Left kidney (tissue), 8 donors: ENCODE measurements at places on chromosomes 5 and 9. TPM values are rescaled to one million over a fixed set of nuclear protein-coding genes. Genes with fewer than 3 reads are reported as not detected.

Gene COL5A1
- 77.3 TPM for polyA plus RNA-seq

- no peak for DNase-seq
These were observed 201.7 kb downstream of the PAPPA start for GRCh38 chr9:116355153-116355921.

DNA sequence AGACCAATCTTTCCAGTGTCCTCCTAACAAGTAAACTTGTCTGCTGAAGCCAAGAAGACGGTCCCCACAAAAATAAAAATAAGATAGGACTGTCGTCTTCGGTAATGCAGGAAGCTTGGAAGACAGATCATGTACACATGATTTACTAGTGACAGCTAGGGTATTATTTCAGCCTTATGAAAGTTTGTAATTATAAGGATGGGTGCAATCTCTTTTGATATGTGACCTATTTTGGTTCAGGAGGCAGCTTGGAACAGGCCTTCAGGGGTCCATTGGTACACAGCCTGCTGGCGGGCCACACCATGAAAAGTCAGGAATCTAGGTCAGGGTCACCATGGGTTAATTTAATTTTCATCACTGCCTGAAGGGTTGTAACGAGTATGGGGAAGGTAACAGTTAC, 13.7 kb upstream of the MEIKIN start:
- DNase-seq = no peak

DNA sequence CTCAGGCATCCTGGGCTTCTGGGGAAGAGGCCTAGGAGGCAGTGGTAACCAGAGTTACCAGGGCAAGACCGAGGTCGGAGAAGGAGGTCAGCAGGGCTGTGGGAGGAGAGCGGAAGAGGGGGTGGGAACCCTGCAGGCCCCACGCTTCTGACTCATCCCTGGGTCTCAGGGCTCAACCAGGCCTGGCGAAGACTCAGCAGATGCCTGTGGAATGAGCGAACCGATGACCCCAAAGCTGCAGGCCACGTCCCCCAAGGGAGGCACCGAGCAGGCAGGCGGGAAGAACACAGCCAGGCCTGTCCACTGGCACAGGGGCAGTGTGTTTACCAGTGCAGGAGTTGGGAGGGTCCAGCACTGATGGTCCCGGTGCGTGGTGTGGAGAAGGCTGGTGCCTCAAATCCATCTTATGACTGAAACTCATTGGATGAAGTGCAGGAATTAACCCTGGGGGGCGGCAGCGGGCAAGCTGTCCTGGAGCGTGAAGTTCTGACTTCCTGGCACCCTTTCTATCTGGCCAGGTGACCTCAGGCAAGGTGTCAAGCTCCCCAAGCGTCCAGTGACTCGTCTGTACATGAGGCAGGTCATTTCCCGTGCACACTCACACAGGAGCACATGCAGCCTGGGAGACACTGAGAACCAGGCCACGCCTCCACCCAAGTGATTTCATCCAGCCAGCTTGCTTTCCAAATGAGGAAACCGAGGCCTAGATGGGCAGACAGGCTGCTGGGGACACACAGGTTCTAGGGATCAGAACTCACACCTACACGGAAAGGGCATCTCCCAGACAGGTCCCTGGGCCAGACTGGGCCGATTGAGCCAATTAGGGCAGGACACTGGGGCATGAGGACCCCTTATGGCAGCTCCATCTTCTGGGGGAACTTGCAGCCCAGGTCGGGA, 69.1 kb downstream of the ADAMTS2 start:
- DNase-seq = no peak

GRCh38 chr5:134091626-134092121, 22.8 kb upstream of the TCF7 start:
- no peak for DNase-seq

- no peak for DNase-seq
These were observed 32.0 kb upstream of the TMED7 start for GRCh38 chr5:115657881-115658233.

GRCh38 chr5:121863753-121864285, 12.1 kb downstream of the FTMT start:
- DNase-seq = no peak
